Brain pericyte (primary cell): ENCODE measurements at places on chromosomes 13 and 19.
A peak's percentile ranks its signal among the peaks of the same experiment; 100 is the strongest.

DNA sequence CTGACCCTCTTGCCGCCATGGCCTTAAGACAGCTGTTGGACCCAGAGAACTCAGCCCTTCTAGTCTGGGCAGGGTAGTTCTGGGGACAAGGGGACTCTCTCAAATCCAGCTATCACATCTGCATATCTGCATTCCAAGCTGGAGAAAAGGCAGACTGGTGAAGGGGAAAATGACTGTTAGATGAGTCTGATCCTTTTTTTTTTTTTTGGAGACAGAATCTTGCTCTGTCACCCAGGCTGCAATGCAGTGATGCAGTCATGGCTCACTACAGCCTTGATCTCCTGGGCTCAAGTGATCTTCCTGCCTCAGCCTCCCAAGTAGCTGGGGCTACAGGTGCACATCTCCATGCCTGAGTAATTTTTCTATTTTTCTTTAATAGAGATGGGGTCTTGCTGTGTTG, 114.3 kb downstream of the SIPA1L3 start:
- no peak for DNase-seq

GRCh38 chr19:19338082-19338481, 17.5 kb downstream of the MAU2 start:
- DNase-seq = no peak

DNA sequence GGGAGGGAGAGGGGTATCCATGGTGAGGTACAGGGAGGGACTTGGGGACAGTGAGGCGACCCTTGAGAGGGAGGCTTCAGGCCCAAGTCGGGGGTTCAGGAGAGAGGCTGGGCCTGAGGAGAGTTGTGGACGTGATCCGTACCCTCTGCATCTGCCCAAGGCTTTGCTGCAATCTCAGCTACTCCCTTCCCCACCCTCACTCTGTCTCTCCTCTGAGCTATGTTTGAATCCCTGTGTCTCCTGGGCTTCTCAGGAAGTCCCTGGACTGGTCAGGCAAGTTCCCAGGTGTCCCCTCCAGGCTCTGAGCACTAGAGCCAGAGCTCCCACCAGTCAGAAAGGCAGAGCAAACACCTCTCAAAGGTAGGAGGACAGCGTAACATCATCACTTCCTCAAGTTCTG, 1.8 kb downstream of the LIN37 start:
- no peak for DNase-seq

DNA sequence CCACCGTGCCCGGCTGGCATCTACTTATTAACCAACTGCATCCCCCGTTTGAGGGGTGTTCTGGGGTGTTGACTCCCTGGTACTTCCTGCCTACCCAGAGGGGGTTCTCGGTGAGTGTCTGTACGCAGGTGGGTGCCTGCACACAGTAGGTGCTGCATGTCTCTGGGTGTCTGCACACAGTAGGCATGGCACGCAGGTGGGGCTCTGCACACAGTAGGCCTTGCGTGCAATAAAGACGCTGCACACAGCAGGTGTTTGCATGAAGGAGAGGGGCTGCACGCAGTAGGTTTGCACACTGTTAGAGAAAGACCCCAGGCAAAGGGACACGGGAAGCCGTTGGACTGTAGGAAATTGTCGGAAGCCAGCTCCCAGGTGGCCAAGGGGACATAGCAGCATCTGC, 11.2 kb downstream of the GADD45B start:
- no peak for DNase-seq

DNA sequence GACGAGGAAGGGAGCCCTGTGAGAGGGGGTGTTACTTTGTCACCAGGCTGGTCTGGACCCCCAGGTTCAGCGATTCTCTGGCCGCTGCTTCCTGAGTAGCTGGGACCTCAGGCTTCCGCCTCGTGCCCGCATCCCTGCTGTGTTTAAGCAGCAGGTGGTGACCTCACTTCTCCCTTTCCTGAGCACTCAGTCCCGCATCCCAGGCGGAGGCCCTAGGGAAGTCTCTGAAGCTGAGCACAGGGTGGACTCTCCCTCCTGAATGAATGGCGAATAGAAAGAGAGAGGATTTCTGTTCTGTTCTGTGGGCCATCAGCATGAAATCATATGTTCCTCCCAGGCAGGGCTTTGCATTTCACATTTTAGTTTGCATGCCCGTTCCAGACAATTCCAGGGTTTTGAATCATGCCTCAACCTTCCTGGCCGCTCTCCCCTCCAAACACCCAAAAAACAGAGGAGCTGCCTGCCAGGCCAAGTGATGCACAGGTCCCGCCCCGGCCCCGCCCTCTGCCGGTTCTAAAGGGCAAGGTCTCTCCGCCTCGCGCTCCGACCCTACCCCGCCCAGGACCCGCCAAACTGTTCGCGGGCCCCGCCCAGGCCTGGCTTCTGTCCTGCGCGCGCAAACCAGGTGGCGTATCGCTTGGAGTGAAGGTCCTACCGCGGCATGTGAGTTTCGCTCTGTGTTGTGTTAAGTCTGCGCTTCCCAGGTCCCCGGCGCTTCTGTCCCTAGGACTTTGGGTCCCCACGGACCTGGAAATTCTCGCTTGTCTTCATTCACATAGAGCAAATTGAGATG, 35.1 kb upstream of the ZNF808 start:
- no peak for DNase-seq

- no peak for DNase-seq
Observed at GRCh38 chr13:42334329-42334706, 62.4 kb downstream of the AKAP11 start.

- DNase-seq = no peak
Observed at GRCh38 chr13:46587807-46588418, 34.9 kb downstream of the LRCH1 start.

DNA sequence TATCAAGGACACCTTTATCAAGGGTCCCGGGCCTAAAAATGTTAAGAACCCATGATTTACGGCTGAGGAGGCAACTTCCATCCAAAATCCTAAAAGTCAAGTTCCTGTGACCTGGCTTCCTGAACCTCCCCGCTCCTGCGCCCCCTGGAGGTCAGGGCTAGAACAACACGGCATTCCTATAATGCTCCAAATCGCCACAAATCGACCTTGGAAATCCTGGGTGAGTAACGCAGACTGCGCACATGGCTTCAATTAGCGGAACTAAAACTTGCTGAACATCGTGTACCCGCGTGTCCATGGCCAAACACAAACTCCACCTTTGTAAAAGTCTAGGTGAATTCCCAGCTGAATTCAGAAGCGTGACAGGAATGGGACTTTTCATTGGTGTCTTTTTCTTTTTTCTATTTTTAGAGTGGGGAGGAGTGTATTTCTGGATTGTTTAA, 4.3 kb upstream of the C5AR1 start:
- peak; percentile 51 for DNase-seq

GRCh38 chr19:30208436-30209060, 163.6 kb upstream of the ZNF536 start:
- no peak for DNase-seq

- DNase-seq = no peak
Observed at GRCh38 chr13:107251341-107251740, 683.4 kb upstream of the ARGLU1 start.

DNA sequence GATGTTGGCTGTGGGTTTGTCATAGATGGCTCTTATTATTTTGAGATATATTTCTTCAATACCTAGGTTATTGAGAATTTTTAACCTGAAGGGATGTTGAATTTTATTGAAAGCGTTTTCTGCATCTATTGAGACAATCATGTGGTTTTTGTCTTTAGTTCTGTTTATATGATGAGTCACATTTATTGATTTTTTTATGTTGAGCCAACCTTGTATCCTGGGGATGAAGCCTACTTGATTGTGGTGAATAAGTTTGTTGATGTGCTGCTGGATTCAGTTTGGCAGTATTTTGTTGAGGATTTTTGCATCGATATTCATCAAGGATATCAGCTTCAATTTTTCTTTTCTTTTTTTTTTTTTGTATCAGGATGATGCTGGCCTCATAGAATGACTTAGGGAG, 29.4 kb downstream of the NBEA start:
- DNase-seq = no peak
